Thoracic aorta (tissue), 2 donors: ENCODE measurements at places on chromosomes 16 and 17. TPM values are rescaled to one million over a fixed set of nuclear protein-coding genes. Genes with fewer than 3 reads are reported as not detected.

The C17orf107 gene
- 1.9 TPM for total RNA-seq

The KRTAP2-3 gene
- not detected for total RNA-seq

The VAT1L gene
- total RNA-seq = 27.1 TPM

The MYH13 gene
- total RNA-seq = not detected
